Activated CD4-positive, alpha-beta T cell treated with anti-CD3 and anti-CD28 coated beads, Interleukin-10, Interleukin-2, amounts not matched to agents 100 ng/mL and 50 ng/mL, durations not matched to agents 16 hours and 8 hours (primary cell): ENCODE measurements at places on chromosomes 1 and 21.

DNA sequence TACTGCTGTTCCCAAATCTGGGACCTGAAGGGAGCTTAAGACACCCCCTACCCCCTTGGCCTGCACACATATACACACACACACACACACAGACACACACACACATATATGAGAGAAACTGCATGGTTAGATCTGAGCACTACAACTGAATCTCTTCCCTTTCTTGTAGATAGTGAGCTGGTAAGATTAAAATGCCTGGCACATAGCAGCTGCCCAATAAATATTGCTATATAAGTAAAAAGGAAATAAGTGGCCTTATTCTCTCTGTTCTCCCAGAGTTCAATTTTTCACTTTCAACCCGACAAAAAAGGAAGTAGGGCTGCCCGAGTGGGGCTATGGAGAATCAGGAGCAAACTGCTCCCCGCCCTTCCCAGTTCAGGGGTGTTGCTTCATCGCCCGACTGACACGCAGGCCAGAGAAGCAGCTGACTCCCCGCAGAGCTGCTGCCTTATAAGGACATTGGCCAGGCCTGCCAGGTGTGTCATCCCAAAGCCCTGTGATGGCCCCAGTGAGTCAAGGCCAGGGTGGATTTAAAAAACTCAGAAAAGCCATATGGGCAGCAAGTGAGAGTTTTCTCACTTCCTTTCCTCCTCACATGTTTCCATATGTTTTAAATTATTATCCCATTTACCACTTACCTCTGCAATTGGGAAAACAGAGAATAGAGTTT is 106.5 kb upstream of the SLC44A3 start:
- DNase-seq = peak; percentile 1

DNA sequence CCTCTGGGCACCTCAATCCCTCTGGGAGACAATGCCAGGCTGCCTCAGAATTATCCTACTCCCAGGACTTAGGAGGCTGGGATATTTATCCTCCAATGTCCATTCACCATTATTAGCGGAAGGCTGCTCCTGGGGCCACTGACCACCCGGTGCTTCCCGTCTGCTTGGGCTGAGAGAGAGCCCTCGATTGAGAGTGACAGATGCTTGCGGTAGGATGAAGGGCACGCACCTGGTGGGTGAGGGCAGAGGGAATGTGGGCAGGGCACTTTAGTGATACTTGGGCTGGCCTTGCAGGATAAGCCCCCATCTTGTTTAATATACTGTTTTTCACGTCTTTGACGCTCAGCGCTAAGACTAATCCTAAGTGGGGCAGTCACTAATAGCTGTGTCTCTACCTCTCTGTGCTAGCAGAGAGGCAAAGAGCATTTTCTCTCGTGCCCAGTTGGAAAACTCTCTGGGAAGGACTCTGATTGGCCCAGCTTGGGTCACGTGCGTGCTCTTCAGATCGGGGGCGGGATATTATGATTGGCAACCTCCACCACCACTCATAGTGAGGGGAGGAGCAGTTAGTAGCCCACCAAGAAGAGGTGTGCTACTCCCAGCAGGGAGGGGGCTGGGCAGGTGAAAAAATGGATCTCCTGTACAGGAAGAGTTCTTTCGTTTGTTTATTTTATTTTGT is 10.6 kb upstream of the PARS2 start:
- DNase-seq = peak; percentile 19

DNA sequence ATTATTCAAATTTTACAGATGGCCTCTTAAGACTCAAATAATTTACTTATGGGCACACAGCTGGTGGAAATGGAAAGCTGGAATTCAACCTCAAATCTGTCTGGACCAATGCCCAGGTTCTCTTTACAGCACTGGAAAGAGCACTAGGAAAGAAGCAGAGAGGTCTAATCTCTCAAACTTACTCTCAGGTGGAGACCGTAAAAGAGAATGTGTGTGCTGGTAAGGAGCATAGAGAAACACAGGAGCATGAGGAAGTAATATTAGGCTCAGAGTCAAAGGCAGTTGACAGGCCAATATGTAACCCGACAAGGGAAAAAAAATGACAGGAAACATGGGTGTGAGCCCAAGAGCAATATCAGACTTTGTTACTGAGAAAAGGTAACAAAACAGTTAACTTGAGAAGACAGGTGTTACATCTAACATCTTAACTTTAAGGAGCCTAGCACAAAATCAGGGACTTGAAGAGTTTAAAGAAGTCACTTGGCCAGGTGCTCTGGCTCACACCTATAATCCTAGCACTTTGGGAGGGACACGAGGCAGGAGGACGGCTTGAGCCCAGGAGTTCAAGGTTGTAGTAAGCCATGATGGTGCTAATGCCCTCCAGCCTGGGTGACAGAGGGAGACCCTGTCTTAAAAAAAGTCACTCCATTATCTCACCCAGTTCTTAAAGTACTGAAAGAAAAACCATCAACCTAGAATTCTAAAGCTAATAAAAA is 20.7 kb downstream of the PPP1R15B start:
- DNase-seq = no peak

DNA sequence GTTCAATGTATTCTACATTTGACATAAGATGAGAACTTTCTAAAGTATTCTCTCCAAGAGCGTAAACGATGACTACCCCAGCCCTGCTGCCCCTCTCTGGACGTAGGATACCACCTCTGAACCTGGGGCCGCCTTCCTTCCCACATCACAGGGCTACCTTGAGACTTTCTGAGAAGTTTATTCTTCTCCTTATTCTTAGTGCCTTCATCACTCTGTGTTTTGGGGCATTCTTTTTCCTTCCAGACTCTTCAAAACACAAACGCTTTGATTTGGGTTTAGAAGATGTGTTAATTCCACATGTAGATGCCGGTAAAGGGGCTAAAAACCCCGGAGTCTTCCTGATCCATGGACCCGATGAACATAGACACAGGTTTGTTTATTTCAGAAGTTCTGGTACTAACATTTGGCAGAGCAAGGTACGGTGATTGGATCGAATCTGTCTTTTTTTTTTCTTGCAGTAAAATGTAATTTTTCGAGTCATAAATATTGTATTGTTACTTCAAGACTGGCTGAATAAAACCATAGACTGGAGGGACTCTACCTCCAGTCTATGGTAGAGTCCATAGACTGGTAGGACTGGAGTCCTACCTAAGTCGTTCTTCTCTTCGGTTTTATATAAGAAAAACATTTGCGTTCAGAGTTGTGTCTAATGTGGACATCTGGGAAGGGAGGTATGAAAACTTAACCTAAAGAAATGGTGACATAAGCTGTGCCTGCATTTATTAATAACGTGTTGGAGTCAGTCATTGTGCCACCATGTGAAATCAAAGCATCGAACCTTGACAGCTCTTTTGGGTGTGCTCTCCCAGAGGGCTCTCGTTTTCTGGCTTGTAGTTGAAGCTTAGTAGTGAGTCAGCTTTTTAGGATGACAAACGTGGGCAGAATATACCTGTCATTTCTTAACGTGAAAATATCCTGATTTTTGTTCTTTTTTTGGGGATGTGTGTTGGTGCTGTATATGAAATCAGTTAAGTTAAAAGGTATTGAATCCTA is 1.2 kb downstream of the MAN1A2 start:
- DNase-seq = peak; percentile 67

- no peak for DNase-seq
These were observed 64.5 kb downstream of the BRINP3 start for GRCh38 chr1:190413142-190413541.

- no peak for DNase-seq
These were observed 301.7 kb upstream of the VAMP3 start for GRCh38 chr1:7469255-7469938.

GRCh38 chr21:39022863-39023693 is 160.2 kb downstream of the PSMG1 start:
- DNase-seq = no peak

DNA sequence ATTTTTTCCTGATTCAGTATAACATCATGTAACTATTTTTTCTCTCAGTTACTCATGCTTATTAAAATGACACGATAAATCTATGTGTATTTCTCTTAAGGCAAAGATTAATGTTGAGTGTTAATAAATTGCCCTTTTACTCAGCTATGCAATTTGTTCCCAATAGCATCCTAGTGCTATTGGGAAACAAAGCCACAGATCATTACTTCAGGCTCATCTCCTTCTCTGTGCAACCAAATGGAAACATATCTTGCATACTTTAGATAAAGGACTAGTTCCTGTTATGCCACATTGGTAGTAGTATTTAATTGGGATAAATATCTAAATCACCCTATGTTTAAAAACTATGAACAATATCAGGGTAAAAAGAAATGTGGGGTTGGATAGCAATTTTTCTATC is 106.2 kb downstream of the PLPPR4 start:
- DNase-seq = no peak

DNA sequence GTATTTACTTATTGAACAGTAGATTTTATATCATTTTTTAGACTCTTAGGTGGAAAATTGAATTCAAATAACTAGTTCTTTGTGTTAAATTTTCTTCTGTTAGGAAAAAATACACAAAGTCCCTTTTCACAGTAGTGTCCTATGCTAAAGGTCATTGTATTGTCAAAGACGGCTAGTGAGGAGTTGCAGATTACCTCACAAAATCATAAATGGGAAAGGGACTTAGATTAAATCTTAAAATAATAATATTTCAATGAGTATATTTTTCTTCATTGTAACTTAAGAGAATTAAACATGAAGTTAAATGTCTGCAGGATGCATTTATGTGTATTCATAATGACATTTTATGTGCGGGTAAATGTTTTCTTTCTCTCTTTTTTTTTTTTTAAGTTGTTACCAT is 32.7 kb downstream of the LYPLAL1 start:
- no peak for DNase-seq
